ENCODE measurements at places on chromosomes 5 and 9.

DNA sequence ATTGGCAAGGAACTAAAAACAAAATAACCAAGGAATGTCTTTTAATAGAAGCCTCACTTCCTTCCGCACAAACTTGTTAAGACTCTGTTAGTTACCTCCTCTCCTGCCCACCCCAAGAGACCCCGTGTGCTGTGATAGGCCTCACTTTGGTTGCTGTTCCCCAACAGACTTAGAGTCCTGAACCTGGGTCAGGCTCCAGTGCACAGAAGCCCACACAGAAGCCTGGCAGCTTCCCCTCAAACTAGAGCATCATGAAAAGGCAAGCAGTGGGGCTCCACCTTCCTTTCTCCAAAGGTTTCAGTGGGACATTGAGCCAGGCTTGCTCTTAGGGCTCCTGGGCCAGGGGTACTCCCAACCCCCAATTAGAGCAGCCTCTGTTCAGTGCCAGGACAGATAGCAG, 230.5 kb downstream of the ESM1 start:
- no peak for DNase-seq

DNA sequence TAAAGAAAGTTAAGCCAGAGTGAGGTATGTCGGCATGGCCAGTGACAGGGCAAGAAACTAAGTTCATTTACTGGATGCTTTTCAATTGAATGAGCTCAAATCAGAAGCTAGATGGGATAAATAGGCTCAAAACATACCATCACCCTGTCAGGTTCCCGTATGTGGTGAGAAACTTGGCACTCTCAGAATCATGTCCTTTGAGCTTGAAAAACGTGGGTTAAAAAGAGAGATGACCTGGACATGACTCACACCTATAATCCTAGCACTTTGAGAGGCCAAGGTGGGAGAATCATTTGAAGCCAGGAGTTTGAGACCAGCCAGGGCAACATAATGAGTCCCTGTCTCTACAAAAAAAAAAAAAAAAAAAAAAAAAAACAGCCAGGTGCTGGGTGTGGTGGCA, 121.7 kb upstream of the RGMB start:
- no peak for DNase-seq

- DNase-seq, result no peak
Observed at GRCh38 chr5:39808656-39809055, 383.9 kb upstream of the DAB2 start.

GRCh38 chr9:7461791-7462190, 337.8 kb downstream of the DMAC1 start:
- DNase-seq, result no peak

DNA sequence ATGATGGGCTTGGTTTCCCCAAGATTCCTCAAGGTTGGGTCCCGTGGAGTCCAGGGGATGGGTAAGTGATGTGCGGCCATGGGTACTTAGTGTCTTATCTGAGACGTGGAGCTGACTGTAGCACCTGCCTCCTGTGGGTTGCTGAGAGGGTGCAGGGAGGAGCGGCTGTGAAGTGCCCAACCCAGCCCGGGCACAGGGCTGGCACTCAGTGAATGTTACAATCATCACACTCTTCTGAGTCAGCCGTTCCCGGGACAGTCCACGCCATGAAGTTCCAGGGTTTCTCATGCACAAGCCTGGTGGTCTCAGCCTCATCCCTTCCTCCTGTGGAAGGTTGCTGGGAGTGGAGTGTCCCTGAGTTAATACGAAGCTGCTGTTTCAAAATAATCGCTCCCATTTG, 29.1 kb downstream of the NTNG2 start:
- no peak for DNase-seq

DNA sequence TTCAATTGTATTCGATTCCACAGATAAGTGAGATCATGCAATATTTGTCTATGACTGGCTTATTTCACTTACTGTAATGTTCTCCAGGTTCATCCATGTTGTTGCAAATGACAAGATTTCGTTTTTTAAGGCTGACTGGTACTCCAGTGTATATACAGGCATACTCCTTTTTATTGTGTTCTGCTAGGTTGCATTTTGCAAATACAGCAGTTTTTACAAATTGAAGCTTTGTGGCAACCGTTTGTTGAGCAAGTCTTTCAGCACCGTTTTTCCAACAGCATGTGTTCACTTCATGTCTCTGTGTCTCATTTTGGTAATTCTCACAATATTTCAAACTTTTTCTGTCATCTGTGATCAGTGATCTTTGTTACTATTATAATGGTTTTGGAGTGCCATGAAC, 82.7 kb downstream of the DMXL1 start:
- no peak for DNase-seq

GRCh38 chr5:136906545-136906944, 541.2 kb upstream of the TRPC7 start:
- DNase-seq, result no peak

GRCh38 chr9:4762886-4763541, 22.0 kb upstream of the AK3 start:
- DNase-seq, result no peak

- DNase-seq, result no peak
Observed at GRCh38 chr9:23590276-23591000, 235.6 kb downstream of the ELAVL2 start.

- DNase-seq, result peak; percentile 26
Observed at GRCh38 chr5:35651002-35651756, 33.5 kb downstream of the SPEF2 start.

DNA sequence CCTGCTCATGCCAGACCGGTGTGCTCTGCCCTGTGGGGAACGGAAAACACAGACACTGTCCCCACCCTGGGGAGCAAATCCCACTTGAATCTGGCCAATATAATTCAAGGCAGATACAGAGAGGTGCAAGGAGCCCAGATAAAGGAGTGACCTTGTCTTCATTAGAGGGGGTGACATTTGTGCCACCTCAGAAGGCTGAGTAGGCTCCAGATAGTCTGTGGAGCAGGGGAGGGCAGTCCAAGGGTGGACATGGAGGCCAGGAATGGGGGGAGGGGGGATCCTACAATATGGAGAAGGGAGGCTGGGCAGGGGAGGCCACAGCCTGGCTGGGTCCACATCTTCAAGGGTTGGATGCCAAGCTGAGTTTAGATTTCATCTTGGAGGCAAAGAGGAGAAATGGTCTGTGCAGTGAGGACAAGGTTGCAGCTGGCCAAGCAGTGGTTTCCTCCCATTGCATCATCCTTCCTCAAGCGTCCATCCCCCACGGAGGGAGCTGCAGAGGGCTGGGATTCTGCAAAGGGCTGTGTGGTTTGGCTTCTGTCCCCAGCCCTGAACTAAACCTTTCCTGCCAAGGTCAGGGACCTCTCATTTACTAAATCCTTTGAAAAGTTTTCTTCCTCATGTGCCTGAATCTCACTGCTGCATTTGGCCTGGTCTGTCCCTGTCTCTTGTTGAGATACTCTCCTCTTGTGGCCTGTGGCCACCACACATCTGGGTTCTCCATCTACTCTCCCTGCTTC, 60.1 kb downstream of the GALNT12 start:
- no peak for DNase-seq

DNA sequence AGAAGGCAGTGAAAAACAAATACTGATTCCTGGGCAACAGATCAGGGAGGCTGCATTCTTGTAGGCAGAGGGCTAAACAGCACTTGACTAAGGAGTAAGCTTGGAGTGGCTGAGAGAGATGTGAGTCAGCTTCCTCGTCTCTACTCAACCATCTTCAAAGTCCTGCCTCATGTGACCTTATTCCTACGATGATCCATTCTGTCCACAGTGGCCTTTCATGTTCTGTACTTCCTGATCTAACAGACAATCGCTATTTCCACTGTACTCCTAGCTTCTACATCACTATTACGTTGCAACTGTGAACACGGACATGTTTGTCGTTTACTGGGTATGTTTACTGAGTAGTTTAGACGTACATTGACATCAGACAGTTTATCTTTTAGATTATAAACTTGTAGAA, 365.4 kb downstream of the ARL15 start:
- no peak for DNase-seq

- no peak for DNase-seq
Observed at GRCh38 chr5:92896722-92897121, 684.3 kb downstream of the NR2F1-AS1 start.

DNA sequence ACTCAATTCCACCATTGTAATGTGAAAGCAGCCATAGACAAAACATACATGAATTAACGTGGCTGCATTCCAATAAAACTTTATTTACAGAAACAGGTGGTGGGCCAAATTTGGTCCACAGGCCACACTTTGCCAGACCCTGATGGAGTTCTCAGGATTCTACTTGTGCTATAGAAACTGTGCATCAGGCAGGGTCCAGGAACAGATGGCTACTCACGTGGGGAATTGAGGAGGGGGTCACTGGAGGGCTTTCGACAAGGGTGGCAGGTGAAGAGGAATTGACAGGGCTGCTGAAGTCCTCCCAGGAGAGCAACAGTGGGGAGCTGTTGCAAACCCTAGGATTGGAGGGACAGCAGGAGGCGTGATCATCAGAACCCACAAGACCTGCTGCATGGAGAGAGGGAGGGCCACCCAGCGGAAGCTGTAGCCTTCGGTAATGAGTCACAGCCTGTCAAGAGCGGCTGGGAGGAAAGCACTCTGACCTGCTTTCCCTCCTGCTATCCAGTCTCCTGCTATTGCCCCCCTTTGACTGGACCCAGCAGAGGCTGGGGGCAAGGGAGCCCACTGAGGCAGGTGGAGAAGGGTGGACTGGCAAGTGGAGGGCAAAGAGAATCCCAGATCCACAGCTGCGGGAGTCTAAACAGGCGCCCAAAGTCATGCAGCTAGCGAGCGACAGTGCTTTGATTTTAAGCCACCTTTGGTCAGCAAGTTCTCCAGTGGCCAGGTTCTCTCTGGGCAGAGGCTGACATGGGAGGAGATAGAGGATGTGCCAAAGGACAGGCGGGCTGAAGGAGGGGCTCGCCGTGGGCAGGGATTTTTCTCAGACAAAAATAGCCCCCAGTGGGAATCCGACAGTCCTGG, 138.3 kb upstream of the SMIM23 start:
- no peak for DNase-seq

DNA sequence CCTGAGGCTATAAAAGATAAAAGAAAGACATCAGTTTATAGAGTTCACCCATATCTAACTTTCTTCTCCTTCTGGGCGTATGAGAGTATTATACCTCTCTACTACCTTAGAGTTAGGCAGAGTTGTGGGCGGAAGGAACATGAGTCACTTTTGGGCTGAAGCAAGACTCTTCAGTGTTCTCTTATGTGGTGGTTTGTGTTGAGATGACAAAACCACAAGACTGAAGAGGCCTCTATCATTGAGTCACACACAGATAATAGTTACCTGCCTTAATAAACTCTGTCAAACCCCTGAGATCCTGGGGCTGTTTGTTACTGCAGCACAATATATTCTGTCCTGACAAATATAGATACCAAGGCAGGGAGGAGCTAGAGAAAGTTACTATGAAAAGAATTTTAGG, 184.2 kb downstream of the EFNA5 start:
- no peak for DNase-seq

GRCh38 chr9:111136180-111136579, 97.9 kb upstream of the LPAR1 start:
- DNase-seq, result no peak

DNA sequence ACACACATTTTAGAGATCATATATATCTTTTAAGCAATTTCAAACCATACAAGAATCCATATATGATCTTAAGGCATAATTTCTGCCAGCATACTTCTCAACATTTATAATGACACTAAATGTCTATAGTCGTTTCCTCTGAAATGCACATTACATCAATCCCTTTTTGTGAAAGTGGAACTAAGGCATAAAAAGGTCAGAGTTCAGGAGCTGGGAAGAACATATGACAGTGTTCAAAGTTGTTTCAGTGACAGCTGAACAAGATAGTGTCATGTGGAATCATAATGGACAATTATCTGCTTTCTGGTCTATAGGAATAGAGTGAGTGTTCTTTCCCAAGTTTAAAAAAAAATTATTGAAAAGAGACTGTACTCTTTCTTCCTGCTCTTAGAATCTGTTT, 2.4 kb upstream of the MOB3B start:
- no peak for DNase-seq

GRCh38 chr9:942805-943580, 33.5 kb upstream of the DMRT3 start:
- DNase-seq, result no peak

GRCh38 chr9:123795336-123795735, 134.6 kb downstream of the DENND1A start:
- DNase-seq, result no peak

GRCh38 chr5:145463634-145464033, 371.5 kb downstream of the PRELID2 start:
- no peak for DNase-seq

DNA sequence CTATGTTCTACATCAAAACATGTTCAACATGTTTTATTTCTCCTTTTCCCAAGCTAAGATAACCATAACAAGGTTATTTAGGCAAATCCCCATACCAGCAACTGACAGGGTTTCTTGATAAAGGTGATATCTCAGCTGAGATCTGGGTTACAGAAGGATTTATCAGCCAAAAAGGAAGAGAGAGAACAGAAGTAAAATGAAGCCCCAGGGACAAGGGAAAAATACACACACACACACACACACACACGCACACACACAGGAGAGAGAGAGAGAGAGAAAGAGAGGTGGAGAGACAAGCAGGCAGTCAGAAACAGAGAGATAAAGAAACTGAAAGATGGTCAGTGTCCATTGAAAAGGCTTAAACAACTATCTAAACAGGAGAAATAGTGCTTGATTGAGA, 19.7 kb upstream of the MLLT3 start:
- no peak for DNase-seq

DNA sequence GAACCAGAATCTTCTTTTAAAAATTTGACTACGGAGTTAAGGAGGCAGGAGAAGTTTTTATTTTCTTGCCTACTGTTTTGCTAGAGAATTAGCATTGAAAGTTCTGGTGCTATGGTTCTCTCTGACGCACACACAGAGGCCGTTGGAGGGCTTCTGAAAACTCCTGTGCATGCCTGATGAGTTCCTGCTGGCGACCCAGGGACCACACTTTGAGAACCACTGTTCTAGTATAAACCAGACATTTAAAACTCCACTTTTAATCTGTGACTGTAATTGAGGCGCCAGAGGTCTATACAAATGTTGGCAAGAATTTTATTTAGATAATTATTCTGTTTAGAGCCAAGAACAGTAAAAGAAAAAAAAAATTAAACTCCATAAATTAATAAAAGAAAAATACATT, 99.5 kb upstream of the OTULINL start:
- no peak for DNase-seq

DNA sequence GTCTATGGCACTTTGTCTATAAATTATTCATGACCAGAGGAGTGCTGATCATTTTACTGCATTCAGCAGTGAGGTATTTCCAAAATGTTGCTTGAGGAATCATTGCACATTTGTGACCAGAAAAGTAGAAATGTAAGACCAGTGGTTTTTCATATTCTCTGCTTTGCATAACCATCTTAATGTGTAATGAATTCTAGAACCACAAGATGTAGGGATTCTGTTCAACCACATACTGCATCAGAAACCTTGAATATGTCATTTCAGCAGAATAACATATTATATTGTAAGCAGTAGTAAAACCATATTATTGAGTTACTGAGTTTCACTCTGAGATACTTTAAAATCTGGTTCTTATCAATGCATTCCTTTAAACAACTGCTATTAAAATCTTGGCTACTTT, 1243.4 kb downstream of the MAT2B start:
- DNase-seq, result no peak

- DNase-seq, result no peak
Observed at GRCh38 chr9:34717996-34718614, 8.2 kb upstream of the CCL21 start.

- no peak for DNase-seq
Observed at GRCh38 chr5:86977190-86977589, 290.5 kb upstream of the RASA1 start.

- DNase-seq, result no peak
Observed at GRCh38 chr5:64206653-64207052, 41.0 kb downstream of the RNF180 start.

- DNase-seq, result no peak
Observed at GRCh38 chr9:738209-738915, 103.1 kb upstream of the DMRT1 start.

- DNase-seq, result no peak
Observed at GRCh38 chr5:133459474-133460160, 152.7 kb downstream of the FSTL4 start.
